ENCODE measurements at places on chromosomes 2 and 18. TPM values are rescaled to one million over a fixed set of nuclear protein-coding genes. Genes with fewer than 3 reads are reported as not detected.
A peak's percentile ranks its signal among the peaks of the same experiment; 100 is the strongest.

DNA sequence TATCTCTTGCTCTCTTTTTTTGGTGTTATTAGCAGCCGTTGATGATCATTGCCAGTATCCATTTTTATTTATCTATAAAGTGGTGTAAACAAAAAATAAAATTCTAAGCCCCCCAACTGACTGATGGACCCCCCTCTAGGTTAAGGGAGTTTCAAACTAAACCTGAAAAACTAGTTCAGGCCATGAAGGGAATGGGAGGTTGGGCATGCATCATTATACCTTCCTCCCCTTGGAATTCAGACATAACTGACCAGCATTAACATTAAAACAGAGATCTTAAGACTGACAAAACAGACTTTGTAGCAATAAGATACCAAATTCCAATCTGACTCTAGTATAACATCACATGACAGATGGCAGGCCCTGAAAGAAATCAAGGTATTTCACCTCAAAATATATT is 20.2 kb downstream of the RALBP1 start:
- no peak for DNase-seq

DNA sequence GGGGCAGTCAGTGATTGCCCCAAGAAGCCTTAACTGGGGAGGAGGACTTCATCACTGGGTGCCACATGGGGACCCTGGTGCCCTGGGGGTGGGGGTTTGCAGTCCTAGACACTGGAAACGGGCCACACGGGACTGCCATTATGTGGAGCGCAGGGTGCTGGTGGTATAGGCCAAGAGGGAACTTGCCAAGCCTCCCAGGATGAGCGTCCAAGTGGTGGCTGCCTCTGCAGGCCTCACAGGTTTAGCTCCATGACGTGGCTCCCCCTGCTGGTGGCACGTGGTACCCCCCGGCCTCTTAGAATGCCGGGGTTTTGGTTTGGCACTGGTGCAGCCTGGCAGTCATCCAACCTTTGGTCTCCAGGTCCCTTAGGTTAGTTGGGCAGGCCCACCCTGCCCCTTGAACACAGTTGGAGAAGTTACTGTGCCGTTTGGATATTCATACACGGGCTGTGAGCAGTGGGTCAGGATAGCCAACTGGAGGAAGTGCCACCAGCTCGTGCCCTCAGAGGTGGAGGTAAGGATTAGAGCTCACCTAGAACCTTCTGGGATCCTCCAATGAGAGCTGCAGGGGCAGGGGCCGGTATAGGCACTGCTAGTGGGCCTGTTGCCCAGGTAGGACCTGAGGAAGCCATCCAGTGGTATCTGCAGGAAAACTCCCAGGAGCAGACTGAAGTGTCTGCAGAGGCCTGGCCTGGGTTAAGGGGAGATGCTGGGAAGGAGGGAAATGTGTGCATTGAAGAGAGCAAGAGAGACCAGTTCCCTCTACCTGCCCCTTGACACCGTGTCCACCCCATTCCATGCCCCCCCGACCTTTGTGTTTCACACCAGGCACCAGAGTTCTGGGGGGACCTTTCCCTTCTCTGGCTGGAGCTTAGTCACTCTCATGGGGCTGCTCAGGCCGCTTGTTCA is 5.7 kb downstream of the PTMA start:
- peak; percentile 83 for DNase-seq

GRCh38 chr2:3598197-3598910 is 3.4 kb downstream of the COLEC11 start:
- DNase-seq: no peak

DNA sequence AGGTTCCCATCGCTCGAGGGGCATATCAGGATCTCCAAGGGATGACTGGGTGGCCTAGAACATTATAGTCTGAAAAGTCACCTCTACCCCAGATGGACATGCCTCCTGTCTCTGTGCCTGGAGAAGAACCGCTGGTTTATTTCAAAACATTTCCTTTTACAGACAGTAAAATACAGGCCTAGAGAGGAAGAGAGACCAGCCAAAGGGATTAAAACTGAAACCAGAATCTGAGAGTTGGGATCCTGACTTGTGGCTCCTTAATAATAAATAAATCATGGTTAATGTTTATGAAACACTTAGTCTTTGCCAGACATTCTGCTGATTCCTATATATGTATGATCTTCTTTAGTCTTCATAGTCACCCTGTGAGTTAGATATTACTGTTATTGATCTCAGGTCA is 153.7 kb downstream of the DDX1 start:
- DNase-seq: no peak

GRCh38 chr18:62201870-62202269 is 14.8 kb downstream of the RELCH start:
- no peak for DNase-seq

- DNase-seq: no peak
Measured at GRCh38 chr2:139424101-139424500, 643.9 kb upstream of the NXPH2 start.

SPATA3 gene
- not detected for total RNA-seq

GRCh38 chr2:80058562-80058961 is 246.0 kb downstream of the LRRTM1 start:
- DNase-seq: no peak

DNA sequence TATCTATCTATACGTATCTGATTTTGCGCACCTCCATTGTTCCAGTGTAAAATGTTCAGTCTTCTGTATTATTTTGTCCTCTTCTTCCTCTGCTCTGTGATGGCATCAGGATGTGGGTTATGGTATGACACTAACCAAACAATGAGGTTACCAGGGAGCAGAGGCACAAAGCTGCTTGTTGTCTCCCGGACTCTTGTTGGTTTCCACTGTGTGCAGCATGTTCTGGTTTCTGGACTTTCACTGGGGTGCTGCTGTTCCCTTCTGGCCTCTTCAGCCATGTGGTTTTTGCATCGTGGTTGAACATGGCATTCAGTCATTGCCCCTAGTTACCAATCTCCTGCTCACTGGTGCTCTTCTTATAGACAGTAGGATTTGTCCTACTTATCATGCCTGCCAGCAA is 665.9 kb downstream of the CBLN2 start:
- DNase-seq: no peak

- no peak for DNase-seq
Measured at GRCh38 chr2:71938108-71938507, 209.6 kb downstream of the CYP26B1 start.

DNA sequence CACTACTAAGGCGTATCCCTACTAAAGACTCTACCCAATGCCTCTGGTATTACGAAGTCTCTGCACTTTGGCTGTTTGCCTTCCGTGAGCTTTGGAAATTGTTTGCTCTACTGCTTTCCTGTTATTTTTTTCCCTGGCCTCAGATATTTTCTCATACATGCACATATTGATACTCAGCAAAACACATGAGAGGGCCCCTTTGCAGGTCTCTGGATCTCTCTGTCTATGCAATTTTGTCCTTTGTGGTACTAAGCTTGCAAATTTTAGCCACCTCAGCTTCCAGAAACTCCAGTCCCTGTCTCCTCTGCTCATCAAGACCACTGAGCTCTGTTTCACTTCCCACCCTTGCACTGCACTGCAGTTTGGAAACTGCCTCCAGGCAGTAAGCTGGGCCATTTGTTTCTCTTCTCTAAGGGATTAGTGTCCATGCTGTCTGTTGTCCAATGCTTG is 46.6 kb downstream of the TAF1B start:
- peak; percentile 24 for DNase-seq

DNA sequence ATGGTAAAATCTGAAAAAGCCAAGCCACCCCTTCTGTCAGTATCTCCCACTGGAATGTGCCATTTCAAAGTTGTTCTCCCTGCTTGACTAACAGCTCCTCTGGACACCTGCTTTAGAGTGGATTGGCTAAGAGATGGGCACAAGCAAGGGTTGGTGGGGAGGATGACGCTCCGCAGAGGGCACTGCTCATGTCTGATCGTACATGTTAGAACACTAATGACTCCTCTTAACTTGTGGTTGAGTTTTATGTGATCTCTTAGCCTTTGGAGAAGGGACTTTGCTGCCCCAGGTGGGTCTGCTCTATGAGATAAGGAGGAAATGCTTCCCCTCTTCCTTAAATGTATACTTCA is 8.2 kb upstream of the KIAA2012 start:
- no peak for DNase-seq

LYG1 gene
- 0.35 TPM for total RNA-seq

DNA sequence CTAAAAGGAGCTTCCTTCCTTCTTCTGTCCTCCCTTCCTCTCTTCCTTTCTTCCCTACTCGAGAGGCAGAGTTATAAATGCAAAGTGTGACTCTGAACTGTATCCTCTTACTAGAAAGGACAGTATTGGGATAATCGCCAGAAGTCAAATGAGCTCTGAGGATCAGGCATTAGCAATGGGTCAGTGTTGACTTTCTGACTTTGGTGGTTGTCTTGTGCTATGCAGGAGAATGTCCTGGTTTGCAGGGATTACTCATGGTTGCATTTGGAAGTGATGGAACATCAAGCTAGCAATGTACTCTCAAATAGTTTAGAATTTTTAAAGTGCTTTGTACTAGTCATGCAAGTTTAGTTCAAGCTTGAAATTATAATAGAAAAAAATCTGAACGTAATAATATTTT is 115.6 kb downstream of the TXNL1 start:
- DNase-seq: no peak

EN1 gene
- total RNA-seq: not detected

GRCh38 chr2:190599546-190600220 is 49.2 kb upstream of the NAB1 start:
- no peak for DNase-seq

DNA sequence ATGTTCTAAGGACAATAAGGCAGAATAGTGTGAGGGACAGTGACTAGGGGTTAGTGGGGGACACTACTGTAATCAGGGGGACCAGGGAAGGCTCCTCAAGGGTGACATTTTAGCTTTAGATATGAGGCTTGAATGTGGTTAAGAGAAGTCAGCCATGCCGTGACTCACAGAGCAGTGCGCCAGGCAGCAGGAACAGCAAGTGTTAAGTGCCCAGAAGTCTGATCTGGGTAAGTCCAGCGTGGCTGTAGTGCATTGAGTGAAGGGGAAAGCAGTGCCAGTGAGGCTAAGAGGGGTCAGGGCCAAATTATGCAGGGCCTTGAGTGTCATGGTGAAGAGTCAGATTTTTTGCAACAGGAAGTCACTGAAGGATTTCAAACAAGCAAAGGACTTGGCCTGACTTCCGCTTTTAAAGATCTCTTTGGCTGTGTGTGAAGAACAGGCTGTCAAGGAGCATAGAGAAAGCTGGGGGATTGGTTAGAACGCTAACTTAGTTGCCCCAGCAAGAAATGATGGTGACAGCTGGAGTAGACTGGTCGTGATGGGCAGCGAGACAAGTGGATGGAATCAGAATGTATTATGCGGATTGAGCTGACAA is 151.5 kb downstream of the MSH2 start:
- no peak for DNase-seq

DNA sequence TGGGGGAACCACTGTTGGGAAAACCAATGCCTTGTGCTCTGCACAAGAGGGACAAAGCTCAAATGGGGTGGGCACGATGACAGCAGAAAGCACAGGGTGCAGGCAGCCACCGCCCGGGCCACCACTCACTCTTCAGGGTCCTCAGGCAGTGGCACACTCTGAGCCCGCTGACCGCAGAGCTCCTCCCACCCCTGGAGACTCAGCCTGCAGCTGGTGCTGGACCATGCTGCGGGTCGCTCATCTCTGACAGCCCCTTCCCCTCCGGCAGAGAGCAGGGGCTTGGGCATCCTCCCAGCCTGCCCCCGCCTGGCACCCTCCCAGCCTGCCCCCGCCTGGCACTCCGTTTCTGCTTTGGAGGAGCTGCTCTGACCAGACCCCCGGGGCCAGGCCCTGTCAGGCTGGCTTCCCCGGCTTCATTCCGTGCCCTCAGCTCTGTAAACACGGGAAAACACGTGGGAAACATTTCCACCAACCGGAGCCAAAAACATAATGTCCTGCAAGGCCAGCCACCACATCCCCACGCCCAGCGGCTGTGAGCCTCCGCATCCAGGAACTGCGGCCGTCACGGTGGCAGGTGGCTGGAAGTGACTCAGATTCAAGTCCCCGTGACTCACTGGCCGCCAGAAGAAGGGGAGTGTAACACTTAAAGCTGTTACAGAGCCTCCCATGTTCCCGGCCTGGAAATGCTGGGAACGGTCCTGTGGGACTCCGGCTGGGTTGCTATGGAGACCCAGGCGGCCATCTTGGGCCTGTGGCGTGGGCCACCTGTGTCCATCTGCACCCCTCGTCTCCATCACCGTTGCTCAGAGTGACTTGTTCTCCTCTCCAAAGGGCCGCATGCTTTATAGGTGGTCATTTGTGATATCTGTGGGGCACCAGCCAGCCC is 6.8 kb upstream of the SNED1 start:
- peak; percentile 98 for DNase-seq

- DNase-seq: no peak
Measured at GRCh38 chr2:43196768-43197587, 29.4 kb downstream of the ZFP36L2 start.

RNF152 gene
- 27.5 TPM for total RNA-seq

ABCB11 gene
- total RNA-seq: 0.44 TPM

GRCh38 chr2:16037808-16038457 is 97.6 kb downstream of the MYCN start:
- no peak for DNase-seq

KCNG2 gene
- not detected for total RNA-seq

DNA sequence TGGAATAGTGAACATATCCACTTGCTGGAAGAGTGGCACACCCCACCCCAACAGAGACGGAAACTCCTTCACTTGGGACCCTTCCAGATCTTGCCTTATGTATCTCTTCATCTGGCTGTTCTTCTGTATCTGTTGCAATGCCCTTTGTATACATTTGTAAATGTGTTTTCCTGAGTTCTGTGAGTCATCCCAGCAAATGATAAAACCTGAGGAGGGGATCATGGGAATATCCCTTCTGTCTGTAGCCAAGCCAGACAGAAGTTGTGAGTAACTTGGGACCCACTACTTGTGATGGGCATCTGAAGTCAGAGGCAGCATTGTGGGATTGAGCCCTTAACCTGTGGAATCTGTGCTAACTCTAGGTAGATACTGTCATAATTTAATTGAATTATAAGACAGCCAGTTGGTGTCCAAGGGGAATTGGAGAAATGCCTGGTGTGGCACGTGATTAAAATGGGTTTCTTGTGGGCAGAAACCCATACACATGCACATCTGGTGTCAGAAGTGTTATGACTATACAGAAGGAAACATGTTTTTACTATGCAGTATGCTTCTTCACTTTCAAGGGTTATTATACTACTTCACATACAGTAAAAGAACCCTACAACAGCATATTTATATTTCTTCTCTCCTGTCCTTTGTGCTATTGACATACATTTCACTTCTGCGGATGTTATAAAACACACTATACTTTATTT is 32.3 kb upstream of the TMEM247 start:
- DNase-seq: no peak

All from endothelial cell of umbilical vein (primary cell).